Testis (tissue), 5 donors: ENCODE measurements at places on chromosomes 13 and 19. TPM values are rescaled to one million over a fixed set of nuclear protein-coding genes. Genes with fewer than 3 reads are reported as not detected.
A peak's percentile ranks its signal among the peaks of the same experiment; 100 is the strongest.

DNA sequence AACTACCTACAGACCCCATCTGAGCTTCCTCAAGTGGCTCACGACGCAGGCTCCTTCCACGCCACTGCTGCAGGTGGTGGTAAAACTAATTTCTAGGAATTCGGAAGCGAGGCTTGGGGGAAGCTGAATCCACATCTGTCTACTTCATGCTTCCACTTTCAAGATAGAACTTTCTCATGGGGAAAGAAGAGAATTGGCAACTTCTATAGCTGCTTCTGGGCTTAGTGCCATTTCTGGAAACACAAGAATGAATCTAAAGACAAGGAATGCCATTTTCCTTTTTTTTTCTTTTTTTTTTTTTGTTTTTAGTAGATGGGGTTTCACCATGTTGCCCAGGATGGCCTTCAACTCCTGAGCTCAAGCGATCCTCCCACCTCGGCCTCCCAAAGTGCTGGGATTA is 2.8 kb upstream of the NLRP12 start:
- H3K27me3 ChIP-seq = no peaks in the 10 kb centered on the region
- H3K4me1 ChIP-seq = no peaks in the 10 kb centered on the region
- H3K4me3 ChIP-seq = no peak overlapping the region
- no peaks in the 10 kb centered on the region for H3K36me3 ChIP-seq
- no peak overlapping the region for H3K27ac ChIP-seq

DNA sequence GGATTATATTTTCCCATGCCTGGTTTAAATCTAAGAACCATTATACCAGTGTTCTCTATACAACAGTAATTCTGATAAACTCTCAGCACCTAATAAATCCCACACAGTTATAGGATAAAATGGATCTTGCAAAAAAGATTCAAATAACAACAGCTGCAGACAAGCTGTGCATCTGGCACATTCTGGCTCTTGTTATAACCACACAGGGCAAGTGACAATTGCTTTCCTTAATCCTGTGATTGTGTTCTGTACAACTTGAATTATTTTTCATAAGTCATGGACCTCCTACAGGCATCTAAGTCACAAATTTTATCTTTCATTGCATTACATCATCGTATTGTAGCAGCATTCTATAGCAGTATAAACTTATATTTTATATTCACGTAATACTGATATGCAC is 948.3 kb downstream of the SLITRK1 start:
- no peaks in the 10 kb centered on the region for H3K27me3 ChIP-seq
- no peak overlapping the region for H3K4me3 ChIP-seq
- no peaks in the 10 kb centered on the region for H3K36me3 ChIP-seq
- no peak overlapping the region for H3K27ac ChIP-seq

GRCh38 chr19:48872884-48873475 is 759 bp downstream of the PPP1R15A start:
- H3K4me1 ChIP-seq = peaks cover 32% of the 10 kb centered on the region
- H3K4me3 ChIP-seq = peak overlapping the region; percentile 100
- H3K27ac ChIP-seq = peak overlapping the region; percentile 100

GRCh38 chr13:62829486-62829885 is 1413.8 kb upstream of the PCDH20 start:
- no peaks in the 10 kb centered on the region for H3K4me1 ChIP-seq
- no peak for DNase-seq
- no peaks in the 10 kb centered on the region for H3K36me3 ChIP-seq

DNA sequence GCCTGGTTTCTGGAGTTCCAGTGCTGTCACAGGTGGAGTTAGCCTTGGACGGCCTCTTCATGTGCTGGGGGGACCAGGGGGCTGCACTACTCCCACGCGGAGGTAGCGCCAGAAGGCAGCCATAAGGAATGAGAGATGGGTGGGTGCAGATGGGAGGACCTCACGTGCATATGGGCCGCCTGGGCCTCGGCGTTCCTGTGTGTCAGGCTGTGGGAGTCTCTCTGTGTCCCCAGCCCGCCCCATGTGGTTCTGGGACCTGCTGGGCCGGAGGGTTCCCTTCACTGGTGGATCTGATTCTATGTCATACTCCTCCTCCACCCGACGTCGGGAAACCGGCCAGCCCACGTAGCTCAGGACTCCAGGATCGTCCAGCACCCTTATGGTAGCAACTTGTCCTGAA is 149.0 kb upstream of the SOX1 start:
- H3K27me3 ChIP-seq = no peaks in the 10 kb centered on the region
- no peak overlapping the region for H3K27ac ChIP-seq
- no peak overlapping the region for H3K4me3 ChIP-seq
- H3K36me3 ChIP-seq = no peaks in the 10 kb centered on the region

DNA sequence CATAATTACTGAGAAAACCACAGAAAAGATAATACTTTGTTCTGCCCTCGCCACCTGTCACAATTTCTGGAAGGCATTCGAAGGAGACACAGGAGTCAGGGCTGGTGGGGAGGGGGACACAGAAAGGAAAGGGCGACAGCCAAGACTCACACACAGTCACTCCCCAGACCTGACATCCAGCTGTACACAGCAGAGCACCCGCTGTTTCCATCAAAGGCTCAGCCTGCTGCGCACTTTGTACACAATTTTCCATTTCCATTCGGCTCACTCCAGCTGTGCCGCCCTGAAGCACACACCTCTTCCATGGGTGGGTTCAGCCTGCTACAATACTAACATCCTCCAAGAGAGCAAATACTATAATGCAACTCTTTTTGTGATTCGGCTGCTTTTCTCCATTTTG is 38.0 kb downstream of the STK24 start:
- H3K4me1 ChIP-seq = peaks cover 51% of the 10 kb centered on the region
- no peaks in the 10 kb centered on the region for H3K27me3 ChIP-seq
- no peaks in the 10 kb centered on the region for H3K36me3 ChIP-seq

The SYCN gene
- 192 TPM for total RNA-seq

The C19orf85 gene
- total RNA-seq = not detected
